Activated naive CD8-positive, alpha-beta T cell treated with anti-CD3 and anti-CD28 coated beads for 36 hours (primary cell): ENCODE measurements at places on chromosomes 1 and 21. TPM values are rescaled to one million over a fixed set of nuclear protein-coding genes. Genes with fewer than 3 reads are reported as not detected.

LCE2A gene
- not detected for total RNA-seq

- DNase-seq: no peak
Observed at GRCh38 chr1:234143681-234144080, 229.6 kb upstream of the COA6 start.

CFHR5 gene
- total RNA-seq: not detected

HPCA gene
- not detected for total RNA-seq

- no peak for DNase-seq
Observed at GRCh38 chr1:241762713-241763339, 85.2 kb upstream of the EXO1 start.

DNA sequence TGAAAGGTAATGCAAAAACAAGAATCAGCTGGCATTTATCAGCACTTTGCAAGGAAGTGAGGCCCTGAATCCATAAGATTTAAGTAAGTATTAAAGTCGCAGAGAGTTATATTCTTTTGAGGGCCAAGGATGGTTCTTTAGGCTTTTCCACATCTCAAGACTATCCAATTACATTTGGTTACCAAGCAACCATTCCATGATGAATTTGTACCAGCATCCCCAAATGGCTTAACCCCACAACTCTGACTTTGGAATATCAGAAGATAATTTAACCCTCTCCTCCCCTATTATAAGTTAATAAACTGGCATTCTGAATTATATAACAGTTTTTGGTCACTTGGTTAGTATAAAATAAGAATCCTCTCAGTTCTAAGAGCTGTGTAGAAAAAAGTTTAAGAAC, 2.8 kb downstream of the PHTF1 start:
- no peak for DNase-seq

OXCT2 gene
- total RNA-seq: 3.8 TPM

DNA sequence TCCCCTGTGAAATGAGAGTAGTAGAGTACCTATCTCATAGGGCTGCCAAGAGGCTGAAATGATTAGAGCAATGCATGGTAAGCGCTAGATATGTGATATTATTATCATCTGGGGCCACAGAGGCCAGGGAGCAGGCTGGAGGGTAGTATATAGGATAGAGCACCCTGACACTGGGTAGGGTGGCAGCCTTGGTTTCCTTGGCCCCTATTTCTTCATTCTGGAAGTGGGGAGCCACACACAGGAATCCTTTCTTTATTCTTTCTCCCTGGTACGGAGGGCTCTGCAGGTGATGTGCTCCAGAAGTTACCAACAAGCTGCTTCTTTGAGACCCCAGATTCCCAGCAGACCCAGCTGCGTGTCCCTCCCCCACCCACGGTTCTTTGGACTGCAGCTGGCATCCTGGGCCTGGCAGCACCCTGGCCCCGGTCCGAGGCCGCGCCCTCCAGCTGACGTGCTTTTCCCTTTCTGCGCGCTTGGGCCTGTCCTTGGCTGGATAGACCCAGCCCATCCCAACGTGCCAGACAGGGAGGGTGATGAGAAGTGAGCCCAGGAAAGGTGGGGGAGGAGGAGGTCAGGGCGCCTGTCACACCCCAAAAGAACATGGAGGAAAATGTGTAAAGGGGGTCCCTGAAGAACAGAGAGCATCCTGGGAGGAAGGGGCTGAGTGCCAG, 18.2 kb downstream of the INAVA start:
- DNase-seq: no peak

C1orf116 gene
- not detected for total RNA-seq

DNA sequence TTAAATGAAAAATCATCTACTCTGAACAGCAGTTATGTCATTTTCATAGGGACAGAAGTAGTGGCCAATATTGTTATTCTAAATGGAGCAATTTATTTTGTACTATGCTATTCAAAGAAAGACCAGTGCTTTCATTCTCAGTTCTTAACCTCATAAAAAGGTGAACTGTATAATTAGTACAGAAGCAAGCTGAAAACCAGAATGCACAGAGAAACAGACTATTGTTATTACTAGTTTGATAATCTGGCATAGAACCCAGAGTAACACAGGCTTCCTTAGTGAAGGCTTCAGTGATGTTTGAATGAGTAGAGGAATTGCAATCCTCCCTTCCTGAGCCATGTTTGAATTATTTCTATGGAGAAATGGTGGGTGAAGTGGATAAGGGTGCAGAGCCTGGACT, 131.6 kb upstream of the LRRC7 start:
- no peak for DNase-seq

NBPF4 gene
- 0.10 TPM for total RNA-seq

- DNase-seq: no peak
Observed at GRCh38 chr1:228332797-228333738, 73.6 kb downstream of the TRIM11 start.

DNA sequence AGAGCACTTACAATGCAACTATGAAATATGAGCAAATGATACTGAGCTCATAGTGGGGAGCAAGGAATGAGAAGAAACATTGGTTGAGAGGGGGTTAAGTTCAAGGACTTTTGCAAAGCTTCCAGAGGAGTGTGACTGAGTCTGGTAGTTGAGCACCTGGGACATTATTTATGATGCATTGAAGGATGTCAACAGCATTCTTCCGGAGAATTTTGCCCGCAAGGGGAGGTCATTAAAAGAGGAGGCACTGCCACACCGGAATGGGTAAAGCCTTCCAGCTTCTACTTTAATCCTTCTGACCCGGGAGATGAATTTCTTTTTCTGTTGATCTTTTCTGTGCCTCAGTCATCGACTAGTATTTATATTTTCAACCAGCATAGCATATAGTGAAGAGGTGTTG, 208.4 kb upstream of the CAMK1G start:
- no peak for DNase-seq

DNA sequence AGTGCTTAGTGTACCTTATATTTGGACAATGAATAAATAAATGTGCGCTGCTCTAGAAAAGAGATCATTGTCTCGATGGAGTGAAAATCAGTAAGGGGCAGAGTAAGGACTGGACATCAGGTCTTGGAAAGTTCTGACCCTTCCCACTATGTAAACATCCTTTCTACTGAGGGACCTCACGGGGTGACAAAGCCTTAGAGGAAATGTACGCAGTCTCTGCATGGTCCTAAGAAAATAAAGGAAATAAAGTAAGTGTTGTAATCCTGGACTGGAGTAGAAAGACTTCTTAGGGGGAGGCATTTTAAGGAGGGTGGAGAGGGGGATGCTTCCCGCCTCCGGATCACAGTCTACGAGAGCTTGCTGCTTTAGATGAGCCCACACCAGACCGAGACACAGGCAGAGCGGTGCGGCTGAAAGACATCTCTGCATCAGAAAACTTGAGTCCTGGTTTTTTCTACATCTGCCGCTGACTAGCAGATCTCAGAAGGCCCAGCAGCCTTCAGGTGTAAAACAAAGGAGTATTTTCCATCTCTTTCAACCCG, 22.3 kb upstream of the GPR137B start:
- DNase-seq: no peak

DNA sequence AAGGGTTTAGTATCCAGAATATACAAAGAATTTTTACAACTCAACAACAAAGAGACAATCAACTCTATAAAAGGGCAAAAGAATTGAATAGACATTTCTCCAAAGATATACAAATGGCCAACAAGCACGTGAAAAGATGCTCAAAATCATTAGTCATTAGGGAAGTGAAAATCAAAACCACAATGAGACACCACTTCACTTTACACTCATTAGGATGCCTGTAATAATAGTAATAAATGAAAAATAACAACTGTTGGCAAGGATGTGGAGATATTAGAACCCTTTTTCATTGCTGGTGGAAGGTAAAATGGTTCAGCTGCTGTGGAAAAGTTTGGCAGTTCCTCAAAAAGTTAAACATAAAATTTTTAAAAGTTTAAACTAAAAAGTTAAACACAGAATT, 7.0 kb upstream of the ABCD3 start:
- no peak for DNase-seq

PCSK9 gene
- total RNA-seq: not detected

- DNase-seq: no peak
Observed at GRCh38 chr21:42120903-42121535, 49.9 kb downstream of the UMODL1 start.

GRCh38 chr1:178953538-178954324, 72.0 kb upstream of the FAM20B start:
- no peak for DNase-seq

GRCh38 chr1:243559575-243560162, 290.4 kb downstream of the AKT3 start:
- DNase-seq: no peak

GRCh38 chr1:209931141-209931540, 6.9 kb upstream of the SYT14 start:
- no peak for DNase-seq

- DNase-seq: no peak
Observed at GRCh38 chr1:45485949-45486348, 5.0 kb downstream of the TESK2 start.

- DNase-seq: no peak
Observed at GRCh38 chr1:224683936-224684335, 67.8 kb downstream of the CNIH3 start.

ATP1A2 gene
- not detected for total RNA-seq

- DNase-seq: peak; percentile 24
Observed at GRCh38 chr1:26126321-26127084, 14.9 kb downstream of the PDIK1L start.

NID1 gene
- 0.08 TPM for total RNA-seq

DNA sequence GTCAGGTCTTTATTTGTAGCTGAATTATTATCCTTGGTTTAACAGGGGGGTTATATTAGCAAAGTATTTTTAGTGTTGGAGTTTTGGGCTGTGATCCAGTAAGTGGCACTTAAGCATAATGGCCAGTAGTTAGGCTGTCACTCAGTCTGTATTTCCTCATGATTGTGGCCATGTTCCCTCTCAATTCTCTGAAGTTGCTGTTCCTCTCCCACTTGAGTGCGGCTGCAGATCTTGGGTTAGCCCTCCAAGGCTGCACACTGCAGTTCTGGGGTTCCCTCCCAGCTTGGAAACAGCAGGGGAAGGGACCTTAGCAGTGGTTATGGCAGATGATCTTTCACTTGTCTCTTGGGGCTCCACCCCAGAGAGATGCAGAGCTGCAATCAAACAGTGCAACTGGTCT, 23.2 kb upstream of the DENND1B start:
- DNase-seq: no peak

CYP4Z1 gene
- not detected for total RNA-seq

ALG14 gene
- total RNA-seq: 4.8 TPM

POLR3GL gene
- 21.1 TPM for total RNA-seq

RAB42 gene
- total RNA-seq: not detected

GRCh38 chr1:94012708-94013366, 103.6 kb upstream of the GCLM start:
- DNase-seq: no peak

DNA sequence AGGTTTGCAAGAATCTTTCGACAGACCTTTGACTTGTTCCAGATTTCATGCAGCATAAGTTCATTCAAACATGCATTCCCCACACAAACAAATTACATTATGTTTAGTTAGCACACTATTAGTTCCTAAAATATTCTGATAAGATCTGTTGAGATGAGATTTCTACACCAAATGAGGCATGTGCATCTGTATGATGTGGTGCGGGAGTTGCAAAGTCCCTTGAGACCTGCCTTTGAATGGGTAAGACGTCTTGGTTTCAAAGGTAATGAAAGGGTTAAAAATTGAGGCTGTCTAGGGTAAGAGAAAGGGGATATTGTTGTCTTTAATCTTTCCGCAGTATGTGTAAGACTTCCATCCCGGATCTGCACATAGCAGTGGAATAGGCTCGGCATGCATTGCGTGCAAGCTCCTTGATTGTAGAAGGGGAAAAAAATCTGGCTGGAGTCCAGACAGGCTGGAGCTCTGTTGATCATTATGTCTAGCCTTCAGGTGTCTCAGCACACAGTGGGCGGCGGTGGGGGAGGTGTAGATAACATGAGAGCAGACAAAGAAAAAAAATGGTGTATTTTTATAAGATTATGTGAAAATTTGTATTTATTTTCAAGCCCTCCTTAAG, 296.6 kb downstream of the PTPRC start:
- peak; percentile 73 for DNase-seq

GRCh38 chr21:37449302-37449937, 82.8 kb downstream of the DYRK1A start:
- no peak for DNase-seq

DNA sequence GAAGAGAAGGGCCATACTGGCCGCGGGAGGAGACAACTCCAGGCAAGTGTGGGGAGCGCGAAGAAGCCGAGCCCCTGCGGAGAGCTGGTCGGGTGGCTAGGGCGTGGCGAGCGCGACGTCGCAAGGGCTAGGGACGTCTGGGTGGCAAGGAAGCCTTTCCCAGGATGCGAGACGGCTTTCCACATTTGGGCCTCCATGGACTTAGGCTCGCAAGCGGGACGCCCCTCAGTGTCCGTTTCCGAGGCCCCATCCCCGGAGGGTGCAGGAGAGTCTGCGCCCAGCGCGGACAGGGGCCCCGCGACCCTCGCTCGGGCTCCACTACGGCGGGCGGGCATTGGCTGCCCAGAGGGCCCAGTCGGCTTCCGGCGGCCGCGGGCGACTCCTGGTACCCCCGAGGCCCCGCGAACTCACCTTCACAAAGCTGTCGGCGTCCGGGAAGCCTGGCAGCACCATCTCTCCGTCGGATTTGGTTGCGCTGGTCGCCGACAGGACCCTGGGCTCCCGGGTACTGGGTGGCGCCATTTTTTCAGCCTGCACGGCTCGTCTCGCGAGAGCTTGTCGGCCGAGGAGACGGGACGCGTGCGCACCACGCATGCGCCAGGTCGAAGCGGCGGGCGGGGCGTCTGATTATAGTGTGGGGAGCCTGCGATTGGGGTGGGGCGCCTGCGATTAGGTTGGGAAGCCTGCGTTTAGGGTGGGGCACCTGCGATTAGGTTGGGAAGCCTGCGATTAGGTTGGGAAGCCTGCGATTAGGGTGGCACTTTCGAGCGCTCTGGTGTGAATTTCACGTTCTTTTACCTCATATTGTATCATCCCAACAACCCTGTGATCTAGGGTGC, at the start of gene EXOSC10:
Gene EXOSC10 (minus strand): TSS at position 560 of the 839 bp plus-strand sequence. CDS start 38 bp downstream, at position 522.
- DNase-seq: peak; percentile 97

GRCh38 chr1:8424539-8425116, 106.7 kb downstream of the SLC45A1 start:
- peak; percentile 48 for DNase-seq

DNA sequence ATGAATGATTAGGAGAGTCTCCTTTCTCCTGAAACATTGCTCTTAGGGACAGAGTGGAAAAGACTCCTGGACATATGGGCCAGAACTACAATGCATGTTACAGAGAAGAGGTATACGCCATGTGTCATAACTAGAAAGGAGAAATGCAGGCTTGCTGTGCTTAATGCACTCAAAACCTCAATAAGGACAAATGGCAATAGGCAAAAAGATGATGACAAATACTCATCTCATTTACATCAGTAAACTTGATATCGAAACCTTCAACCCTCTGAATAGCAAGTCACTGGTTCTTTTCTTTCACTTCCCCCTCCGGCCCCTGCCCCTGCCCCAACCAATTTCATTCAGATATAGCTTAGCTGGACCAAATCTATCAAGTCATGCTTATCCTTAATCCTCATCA, 1.9 kb upstream of the GPR88 start:
- DNase-seq: no peak

- no peak for DNase-seq
Observed at GRCh38 chr1:11752359-11753088, 9.5 kb upstream of the C1orf167 start.

DNA sequence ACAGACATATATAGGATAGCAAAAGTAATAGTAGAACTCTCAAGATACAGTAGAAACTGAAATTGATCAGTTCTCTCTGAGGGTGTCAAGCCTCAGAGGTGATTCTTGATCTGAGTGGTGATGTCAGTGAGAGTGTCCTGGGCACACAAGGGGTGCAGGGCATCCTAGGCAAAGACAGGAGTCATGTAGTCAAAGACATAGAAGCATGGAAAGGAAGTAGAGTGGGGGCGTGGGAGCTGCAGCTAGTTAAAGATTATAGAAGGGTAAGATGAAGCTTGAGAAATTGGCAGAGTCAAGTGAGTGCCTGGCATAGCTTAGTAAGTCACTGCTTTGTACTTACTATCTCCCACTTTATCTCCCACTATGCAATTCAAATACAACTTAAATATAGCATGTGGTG, 22.8 kb downstream of the CDC7 start:
- DNase-seq: peak; percentile 43
